ENCODE measurements at places on chromosomes 16 and 17.

- DNase-seq, result no peak
Measured at GRCh38 chr16:28010671-28011070, 52.8 kb downstream of the GSG1L start.

- no peak for DNase-seq
Measured at GRCh38 chr17:58586009-58586644, 71.7 kb upstream of the MTMR4 start.

- DNase-seq, result no peak
Measured at GRCh38 chr17:40931311-40931710, 6.1 kb downstream of the KRT23 start.

DNA sequence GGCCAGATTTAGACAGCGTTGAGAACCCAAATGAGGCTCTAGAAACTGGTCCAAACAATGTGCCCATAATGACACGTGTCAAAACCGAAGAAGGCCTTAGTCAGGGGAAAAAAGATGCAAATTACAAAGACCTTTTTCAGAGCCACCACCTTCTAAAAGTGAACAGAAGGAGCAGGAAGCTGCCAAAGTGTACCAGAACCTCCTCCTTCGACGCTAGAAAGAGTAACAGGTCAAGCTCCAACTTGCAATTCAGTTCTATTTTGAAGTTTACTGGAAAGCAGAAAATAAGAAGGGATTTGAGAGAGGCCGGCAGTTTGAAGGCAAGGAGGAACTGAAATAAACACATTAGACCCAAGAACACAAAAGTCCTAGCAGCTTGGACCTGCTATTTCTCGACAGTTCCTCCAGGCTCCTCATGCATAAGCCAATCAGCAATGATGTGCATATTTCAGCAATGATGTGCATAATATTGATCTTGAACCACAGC, 61.8 kb downstream of the XYLT1 start:
- DNase-seq, result no peak

GRCh38 chr16:88403794-88404581, 21.2 kb downstream of the ZNF469 start:
- DNase-seq, result no peak

DNA sequence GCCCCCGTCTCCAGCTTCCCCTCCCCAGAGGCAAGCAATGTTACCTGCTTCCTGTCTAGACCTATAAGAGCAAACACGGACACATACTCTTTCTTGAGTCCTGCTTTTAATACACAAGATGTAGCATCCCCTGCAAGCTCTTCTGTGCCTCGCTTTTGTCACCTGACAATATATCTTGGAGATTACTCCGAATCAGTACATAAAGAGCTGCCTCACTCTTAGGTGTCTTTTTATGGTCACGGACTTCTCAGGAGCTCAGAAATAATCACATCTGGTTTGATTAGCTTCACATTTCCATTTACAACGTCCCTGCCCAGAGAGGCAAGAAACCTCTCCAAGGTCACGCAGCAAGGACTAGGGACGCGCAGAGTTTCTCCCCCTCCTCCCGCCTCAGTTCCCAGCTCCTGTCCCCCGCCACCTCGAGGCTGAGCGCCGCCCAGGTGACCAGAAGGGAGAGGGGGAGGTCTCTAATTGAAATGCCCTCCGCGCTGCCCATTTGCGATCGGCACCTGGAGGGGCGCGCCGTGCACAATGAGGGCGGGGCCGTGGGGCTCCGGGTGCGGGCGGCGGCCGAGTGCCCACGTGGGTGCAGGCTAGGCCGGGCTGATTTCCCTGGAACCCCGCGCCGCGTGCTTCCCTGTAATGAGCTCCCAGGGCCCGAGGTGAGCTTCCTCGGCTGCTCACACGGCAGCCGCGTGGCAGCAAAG, 13.8 kb upstream of the SEZ6 start:
- DNase-seq, result no peak
